Activated T-helper 2 cell treated with anti-CD3 and anti-CD28 coated beads, Interferon-gamma antibody, Interleukin-2, Interleukin-4, amounts not matched to agents 10 μg/mL and 5 μg/mL and 100 μg/mL, durations not matched to agents 14 hours and 24 hours and 36 hours (primary cell): ENCODE measurements at places on chromosomes 11 and 22. TPM values are rescaled to one million over a fixed set of nuclear protein-coding genes. Genes with fewer than 3 reads are reported as not detected.
A peak's percentile ranks its signal among the peaks of the same experiment; 100 is the strongest.

- H3K36me3 ChIP-seq = peaks cover 56% of the 10 kb centered on the region
- no peaks in the 10 kb centered on the region for H3K27me3 ChIP-seq
- DNase-seq = no peak
- peaks cover 10% of the 10 kb centered on the region for H3K4me1 ChIP-seq
- H3K27ac ChIP-seq = no peak overlapping the region
Measured at GRCh38 chr11:78474451-78474850, 56.8 kb upstream of the GAB2 start.

GRCh38 chr11:36354221-36355003, 58.3 kb downstream of the PRR5L start:
- H3K4me3 ChIP-seq = peak overlapping the region; percentile 1
- H3K27ac ChIP-seq = peak overlapping the region; percentile 15
- peaks cover 65% of the 10 kb centered on the region for H3K4me1 ChIP-seq
- peaks cover 3% of the 10 kb centered on the region for H3K27me3 ChIP-seq

DNA sequence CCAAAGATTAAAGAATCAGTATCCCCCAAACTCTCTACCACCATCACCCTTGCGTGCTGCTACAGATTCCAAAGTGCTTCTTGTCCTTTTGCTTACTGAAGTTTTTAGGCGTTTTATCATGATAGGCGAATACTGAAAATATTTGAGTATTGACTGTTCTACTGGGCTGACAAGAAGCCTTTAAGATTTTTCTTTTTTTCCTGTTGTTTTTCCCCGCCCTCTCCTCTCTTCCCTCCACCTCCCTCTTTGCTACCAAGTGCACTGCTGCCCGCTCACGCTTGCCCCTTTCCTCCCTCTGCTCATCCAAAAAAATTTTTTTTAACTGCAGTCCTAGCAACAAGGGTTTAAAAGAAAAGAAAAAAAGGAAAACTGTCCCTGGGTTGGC, 679 bp downstream of the SPCS2 start:
- peaks cover 44% of the 10 kb centered on the region for H3K36me3 ChIP-seq
- no peaks in the 10 kb centered on the region for H3K27me3 ChIP-seq
- peak overlapping the region; percentile 94 for H3K27ac ChIP-seq
- DNase-seq = no peak
- H3K4me1 ChIP-seq = peaks cover 44% of the 10 kb centered on the region
- H3K4me3 ChIP-seq = peak overlapping the region; percentile 95

DNA sequence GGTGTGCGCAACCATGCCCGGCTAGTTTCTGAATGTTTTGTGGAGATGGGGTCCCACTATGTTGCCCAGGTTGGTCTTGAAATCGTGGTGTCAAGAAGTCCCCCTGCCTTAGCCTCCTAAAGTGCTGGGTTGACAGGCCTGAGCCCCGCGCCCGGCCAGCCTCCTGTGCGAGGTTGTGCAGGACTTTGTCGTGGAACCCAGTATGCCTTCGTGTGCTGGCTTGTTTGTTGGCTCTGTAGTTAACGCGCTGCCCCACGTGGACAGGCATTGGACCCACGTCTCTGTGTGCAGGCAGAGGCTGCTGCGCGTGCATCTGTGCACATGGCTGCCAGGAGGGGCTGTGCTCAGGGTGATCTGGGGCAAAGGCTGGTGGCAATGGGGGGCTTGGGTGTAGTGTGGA, 33.9 kb upstream of the ZNF195 start:
- no peak for DNase-seq
- no peaks in the 10 kb centered on the region for H3K27me3 ChIP-seq
- no peak overlapping the region for H3K27ac ChIP-seq
- no peak overlapping the region for H3K4me3 ChIP-seq
- H3K4me1 ChIP-seq = no peaks in the 10 kb centered on the region
- no peaks in the 10 kb centered on the region for H3K36me3 ChIP-seq

GRCh38 chr11:119380827-119381180, 686 bp downstream of the USP2 start:
- H3K4me3 ChIP-seq = no peak overlapping the region
- no peak overlapping the region for H3K27ac ChIP-seq
- H3K4me1 ChIP-seq = peaks cover 12% of the 10 kb centered on the region
- H3K36me3 ChIP-seq = no peaks in the 10 kb centered on the region
- DNase-seq = no peak

GRCh38 chr22:44220727-44221680, 40.3 kb downstream of the PARVG start:
- no peak overlapping the region for H3K27ac ChIP-seq
- no peaks in the 10 kb centered on the region for H3K36me3 ChIP-seq
- no peaks in the 10 kb centered on the region for H3K4me1 ChIP-seq
- H3K4me3 ChIP-seq = no peak overlapping the region

DNA sequence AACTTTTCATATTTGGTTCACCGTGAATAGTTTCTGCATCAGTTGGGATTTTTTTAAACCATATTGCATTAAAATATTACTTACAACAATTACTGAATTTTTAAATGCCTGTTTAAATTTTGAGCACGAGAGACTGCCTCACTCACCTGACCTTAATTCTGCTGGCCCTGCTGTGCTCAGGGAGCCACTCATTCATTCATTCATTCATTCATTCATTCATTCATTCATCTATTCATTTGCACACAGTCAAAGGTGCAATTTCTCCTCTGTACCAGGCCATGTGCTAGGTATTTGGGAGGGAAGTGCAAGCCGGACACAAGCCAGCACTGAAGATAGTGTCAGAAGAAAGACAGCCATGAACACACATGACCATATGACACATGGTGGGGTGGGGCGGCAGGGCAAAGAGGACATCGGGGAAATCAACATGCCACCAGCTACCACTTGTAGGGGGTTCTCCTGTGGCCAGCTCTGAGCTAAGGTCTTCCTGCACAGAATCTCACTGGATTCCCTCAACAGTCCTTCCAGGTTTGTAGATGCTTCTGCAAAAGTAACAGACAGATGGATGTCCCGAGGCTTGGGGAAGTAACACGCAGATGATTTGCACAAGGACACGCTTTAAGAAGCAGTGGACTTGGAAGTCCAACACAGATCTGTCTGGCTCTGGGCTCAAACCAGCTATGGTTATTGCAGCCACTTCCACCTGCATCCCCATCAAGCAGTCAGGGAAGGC, 568 bp upstream of the CSF2RB start:
- H3K4me3 ChIP-seq = no peak overlapping the region
- no peak for DNase-seq
- no peaks in the 10 kb centered on the region for H3K36me3 ChIP-seq
- H3K4me1 ChIP-seq = peaks cover 11% of the 10 kb centered on the region
- peaks cover 31% of the 10 kb centered on the region for H3K27me3 ChIP-seq

GRCh38 chr11:128595221-128595620, 7.9 kb upstream of the ETS1 start:
- H3K27ac ChIP-seq = no peak overlapping the region
- H3K27me3 ChIP-seq = peaks cover 15% of the 10 kb centered on the region
- H3K36me3 ChIP-seq = no peaks in the 10 kb centered on the region
- no peak for DNase-seq

- no peak for DNase-seq
- no peak overlapping the region for H3K4me3 ChIP-seq
- no peaks in the 10 kb centered on the region for H3K36me3 ChIP-seq
- H3K4me1 ChIP-seq = peaks cover 22% of the 10 kb centered on the region
- no peak overlapping the region for H3K27ac ChIP-seq
Measured at GRCh38 chr11:82969811-82970210, 68.3 kb downstream of the DDIAS start.

DNA sequence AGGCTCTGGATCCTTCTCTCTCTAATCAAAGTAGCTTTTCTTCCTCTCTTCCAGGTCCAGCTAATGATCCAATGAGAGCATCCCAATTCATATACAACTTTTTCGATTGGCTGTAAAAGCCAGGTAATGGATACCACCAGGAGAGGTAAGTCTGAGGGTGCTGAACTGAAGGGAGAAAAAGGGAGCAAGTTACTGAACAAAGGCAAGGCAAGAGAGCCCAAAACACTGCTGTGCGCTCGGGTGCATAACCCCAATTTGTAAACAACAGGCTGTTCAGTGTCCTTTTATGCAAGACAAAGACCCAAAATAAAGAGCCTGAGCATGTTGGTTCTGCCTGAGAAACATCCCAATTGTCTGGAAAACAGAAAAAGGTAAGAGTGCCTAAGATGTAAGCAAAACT, 260.1 kb downstream of the DCDC1 start:
- DNase-seq = no peak
- no peak overlapping the region for H3K4me3 ChIP-seq
- no peaks in the 10 kb centered on the region for H3K36me3 ChIP-seq
- no peaks in the 10 kb centered on the region for H3K4me1 ChIP-seq
- no peak overlapping the region for H3K27ac ChIP-seq
- H3K27me3 ChIP-seq = no peaks in the 10 kb centered on the region

- no peak overlapping the region for H3K27ac ChIP-seq
- no peak for DNase-seq
- no peak overlapping the region for H3K4me3 ChIP-seq
- H3K4me1 ChIP-seq = no peaks in the 10 kb centered on the region
- no peaks in the 10 kb centered on the region for H3K27me3 ChIP-seq
Measured at GRCh38 chr11:2101171-2101675, 38.0 kb downstream of the IGF2 start.

DNA sequence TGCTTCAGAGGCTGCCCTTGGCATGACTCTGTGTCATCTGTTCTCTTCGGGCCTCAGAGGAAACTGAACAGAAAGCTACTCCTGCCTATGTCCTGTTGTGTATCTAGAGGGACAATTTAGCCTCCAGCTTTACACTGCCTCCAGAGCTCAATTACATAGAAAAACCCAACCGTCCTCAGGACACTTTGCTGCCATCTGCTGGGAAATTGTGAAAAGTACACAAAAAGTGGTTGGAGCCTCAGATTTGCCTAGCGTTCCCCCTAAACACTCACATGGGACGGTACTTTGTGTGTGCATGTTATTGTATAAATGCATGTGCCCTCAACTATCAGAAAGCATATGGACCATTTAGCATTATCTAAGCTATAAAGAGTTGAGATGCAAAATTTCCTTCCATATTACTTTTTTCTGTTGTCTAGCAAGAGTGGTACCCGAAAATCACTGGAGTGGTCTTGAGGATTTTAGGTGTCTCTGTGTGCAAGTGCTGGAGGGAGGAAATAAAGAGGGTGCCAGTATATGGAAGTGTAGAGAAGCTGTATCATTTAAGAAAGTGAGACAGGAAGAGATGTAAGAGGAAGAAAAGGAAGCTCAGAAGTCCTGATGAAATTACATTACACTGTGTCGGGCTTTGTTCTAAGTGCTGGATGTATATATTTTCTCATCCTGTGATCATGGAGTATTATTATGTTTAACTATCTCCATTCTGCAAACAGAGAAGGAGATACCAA, 8.7 kb upstream of the MS4A4E start:
- no peak overlapping the region for H3K27ac ChIP-seq
- no peak for DNase-seq
- H3K36me3 ChIP-seq = no peaks in the 10 kb centered on the region

DNA sequence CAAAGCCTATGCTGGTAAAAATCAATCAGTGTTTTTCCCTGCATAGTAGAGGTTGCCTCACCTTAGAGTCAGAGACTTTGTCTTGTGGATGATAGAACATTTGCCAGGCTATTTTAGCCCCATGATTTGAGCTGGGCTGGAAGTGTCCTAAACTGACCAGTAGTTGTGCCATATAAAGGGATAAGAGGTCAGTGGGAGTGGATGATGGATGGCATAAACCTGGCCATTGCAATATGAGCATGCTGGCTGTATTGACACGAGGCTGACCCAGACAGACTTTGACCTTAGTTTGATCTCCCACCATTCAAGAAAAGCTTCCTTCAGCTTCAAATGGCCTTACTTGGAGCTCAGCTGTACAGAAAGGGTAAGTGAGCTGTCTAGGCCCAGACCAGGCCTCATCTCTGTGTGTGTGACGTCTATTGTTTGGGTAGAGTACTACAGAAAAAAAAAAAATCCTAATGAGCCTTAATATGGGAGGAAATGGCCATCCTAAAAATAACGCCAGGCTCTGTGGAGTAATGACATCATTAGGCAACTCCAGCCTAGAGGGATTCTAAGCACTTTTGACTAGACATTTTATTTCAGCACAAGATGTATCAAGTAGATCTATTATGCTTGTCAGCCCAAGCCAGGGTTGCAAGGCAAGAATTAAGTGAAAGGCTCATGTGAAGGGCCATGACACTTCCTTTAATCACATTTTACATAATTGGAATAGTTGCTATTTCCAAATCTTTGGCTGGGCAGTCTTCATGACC, 51.3 kb upstream of the CADM1 start:
- no peaks in the 10 kb centered on the region for H3K27me3 ChIP-seq
- no peak overlapping the region for H3K27ac ChIP-seq
- H3K36me3 ChIP-seq = no peaks in the 10 kb centered on the region
- no peak overlapping the region for H3K4me3 ChIP-seq

DNA sequence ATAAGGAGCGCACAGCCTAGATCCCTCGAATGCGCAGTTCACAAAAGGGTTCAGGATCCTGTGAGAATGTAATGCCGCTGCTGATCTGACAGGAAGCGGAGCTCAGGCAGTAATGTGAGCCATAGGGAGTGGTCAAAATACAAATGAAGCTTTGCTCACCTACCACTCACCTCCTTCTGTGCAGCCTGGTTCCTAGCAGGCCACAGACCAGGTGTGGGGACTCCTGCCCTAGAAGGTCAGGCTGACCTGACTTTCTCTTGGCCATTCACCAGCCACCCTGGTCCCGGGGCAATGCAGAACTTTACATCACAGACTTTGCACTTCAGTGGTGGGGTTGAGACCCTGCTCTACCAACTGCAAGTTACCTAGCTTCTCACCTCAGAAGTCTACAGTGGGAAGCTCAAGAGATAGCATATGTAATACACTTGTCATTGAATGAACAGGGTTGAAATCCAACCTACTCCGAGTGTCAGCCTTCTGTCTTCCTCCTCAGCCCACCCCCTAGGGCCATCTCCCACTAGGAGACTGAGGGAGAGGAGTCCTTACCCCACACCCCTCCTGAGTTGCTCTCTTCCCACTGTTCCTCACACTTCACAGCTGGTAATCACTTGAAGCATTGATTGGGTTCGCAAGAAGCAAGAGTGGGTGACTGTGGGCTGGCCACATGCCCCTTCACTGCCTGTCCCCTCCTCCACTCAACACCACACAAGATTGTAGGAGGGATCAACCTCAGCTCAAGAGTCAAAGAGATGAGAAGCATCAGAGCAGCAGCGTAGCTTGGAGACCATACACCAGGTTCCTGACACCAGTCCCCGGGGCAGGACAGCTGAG, 2.0 kb upstream of the KCNJ1 start:
- H3K27me3 ChIP-seq = peaks cover 17% of the 10 kb centered on the region
- no peaks in the 10 kb centered on the region for H3K4me1 ChIP-seq
- H3K27ac ChIP-seq = no peak overlapping the region
- H3K36me3 ChIP-seq = no peaks in the 10 kb centered on the region
- no peak overlapping the region for H3K4me3 ChIP-seq
- DNase-seq = peak; percentile 21

DNA sequence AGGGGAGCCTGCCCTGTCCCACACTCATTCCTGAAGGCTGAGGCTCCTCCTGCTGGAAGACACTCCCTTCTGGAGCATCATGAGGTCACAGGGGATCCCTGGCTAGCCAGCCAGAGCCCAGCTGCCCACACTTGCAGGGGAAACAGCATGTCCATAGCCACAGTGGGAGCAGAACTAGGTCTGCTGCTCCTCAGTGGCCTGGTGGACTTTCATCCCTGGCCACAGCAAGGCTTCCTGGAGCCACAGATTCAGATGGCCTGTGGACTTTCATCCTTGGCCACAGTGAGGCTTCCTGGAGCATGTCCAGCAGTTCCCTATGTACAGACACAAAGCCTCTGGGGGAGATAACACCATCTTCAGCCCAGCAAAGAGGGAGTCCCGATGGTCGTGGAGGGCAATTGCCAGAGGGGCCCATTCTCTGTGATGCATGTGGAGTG, 5.9 kb upstream of the APOL6 start:
- no peak overlapping the region for H3K4me3 ChIP-seq
- H3K4me1 ChIP-seq = peaks cover 4% of the 10 kb centered on the region
- peaks cover 1% of the 10 kb centered on the region for H3K27me3 ChIP-seq
- no peaks in the 10 kb centered on the region for H3K36me3 ChIP-seq
- H3K27ac ChIP-seq = no peak overlapping the region

Gene PGR
- not detected in 2 replicates for total RNA-seq

Gene PRG3
- not detected in 2 replicates for total RNA-seq

Gene SORL1
- 20.2 and 20.3 TPM in 2 replicates for total RNA-seq

Gene HOATZ
- total RNA-seq = not detected in 2 replicates

Gene STK33
- total RNA-seq = 0.11 and 0.62 TPM in 2 replicates

Gene CARD10
- 0.09 TPM in 1 of 2 replicates, not detected in the other for total RNA-seq
